Activated CD4-positive, alpha-beta T cell treated with anti-CD3 and anti-CD28 coated beads for 36 hours (primary cell): ENCODE measurements at places on chromosomes 1 and 21.

DNA sequence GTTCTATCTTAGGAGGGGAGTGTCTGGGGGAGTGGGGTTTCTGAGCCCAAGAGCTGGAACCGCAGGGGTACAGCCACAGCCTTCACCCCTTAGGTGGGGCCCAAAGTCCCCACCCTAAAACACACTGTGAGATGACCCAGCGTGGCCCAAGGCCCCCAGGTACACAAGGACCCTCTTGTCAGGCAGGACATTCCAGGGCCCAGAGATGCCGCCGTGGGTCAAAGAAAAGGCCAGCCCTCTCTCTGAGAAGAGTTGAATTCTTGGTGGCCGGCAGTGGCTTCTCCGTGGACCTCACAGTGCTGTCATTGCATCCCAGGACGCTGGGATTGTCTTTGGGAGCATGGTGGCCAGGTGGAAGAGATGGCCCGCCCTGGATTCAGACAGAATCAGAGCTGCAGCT is 176.3 kb upstream of the C1orf174 start:
- no peak for DNase-seq

DNA sequence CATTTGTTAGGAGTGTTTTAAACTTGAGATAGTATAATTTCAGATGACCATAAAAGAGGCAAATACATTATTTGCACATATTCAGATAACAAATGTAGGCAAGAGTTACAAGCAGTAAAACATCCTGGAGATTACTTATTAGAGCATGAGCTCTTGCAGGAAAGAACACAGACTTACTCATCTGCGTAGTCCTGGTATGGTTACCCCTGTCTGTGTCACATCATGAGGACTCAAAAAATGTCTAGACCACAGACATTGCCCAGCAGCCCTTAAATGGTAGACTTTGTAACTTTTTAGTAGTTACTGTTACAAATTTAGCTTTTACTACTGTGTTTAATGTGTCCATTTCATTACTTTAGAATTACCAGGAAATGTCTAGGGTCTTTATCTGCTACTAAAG is 12.8 kb downstream of the CACHD1 start:
- no peak for DNase-seq

DNA sequence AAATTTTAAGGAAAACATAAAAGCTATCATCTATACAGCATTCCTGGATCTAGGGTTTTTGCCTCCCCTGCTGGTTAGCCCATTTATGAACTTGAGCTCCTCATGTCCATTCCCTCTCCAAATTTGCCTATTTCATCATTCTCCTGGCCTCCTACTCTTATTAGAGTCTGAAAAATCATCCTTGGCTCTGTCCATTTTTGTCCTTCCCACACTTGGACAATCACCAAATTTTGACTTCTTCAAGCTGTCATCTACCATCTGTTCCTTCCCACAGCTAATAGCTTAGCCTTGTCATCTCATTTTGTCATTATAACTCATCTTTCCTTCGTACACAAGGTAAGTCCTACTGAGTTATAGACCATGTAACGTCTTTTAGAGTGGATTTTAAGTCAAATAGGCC is 2.2 kb upstream of the HENMT1 start:
- no peak for DNase-seq

DNA sequence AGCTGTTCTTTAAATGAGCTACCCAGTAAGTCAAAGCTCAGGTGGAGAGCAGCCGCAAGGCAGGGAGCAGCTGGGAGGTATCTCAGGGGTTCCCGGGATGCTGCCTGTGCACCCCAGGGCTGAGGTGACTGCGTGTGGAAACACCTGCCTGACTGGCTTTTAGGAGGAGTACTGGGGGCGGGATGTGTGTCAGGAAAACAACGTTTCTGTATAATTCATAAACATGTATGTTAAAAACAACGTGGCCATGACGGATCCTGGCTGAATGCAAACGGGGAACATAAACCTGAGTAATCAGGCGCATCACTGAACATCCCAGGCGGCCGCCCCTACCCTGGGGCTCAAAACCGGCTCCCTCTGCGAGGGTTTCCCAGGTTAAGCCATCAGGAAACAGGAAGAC is 1.5 kb downstream of the C1orf159 start:
- DNase-seq = no peak

DNA sequence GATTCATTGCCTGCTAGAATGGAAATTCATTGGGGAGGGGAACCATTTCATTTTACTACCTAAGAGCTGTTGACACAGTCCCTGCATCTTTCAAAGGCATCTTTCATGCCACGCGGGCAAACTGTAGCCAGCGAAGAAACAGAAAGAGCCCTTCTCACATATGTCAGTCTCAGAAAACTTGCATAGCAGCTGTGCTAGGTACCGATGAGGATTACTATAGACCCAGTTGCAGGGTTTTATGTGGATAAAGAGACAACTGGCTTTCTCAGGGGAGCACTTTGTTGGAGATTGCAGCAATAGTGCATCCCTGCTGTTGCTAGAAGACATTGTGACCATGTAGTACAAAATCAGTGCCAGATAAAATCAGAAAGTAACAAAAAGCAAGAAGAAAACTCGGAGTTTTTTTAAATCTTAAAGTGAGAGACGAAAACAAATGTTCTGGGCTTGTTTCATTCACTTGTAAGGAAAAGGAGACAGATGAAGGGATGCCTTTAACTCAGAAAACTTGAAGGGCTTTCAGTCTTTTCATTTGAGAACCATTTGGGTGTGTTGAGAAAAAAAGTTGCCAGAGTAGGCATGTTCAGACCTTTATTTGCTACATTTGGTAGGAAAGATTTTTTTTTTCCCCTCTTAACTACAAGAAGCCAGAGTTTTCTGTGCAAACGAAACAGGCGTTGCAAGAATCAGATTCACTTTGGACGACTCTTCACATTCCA is 804.1 kb downstream of the USP25 start:
- DNase-seq = no peak

DNA sequence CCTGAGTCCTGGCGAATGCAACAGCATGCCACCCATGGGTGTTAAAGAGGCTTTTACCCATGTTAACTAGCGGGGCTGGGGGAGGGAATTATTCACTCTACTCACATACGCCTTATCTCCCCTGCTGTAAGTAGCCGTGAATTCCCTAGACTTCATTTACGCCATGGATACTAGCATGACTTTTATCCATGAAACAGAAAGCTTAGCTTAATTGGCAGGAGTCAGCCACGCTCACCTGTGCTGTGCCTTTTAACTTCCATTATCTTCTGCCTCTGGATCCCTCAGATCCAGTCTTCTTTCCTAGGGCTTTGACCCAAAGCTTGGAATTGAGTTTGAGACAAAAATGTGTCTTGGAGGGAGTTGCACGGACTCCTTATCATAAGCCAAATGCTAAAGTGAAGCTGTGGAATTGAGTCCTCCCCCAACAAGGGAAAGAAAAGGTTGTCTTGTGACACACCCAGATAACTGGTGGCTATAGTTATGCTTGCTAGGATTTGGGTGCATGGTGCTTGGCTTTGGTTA is 9.7 kb upstream of the NASP start:
- DNase-seq = no peak

DNA sequence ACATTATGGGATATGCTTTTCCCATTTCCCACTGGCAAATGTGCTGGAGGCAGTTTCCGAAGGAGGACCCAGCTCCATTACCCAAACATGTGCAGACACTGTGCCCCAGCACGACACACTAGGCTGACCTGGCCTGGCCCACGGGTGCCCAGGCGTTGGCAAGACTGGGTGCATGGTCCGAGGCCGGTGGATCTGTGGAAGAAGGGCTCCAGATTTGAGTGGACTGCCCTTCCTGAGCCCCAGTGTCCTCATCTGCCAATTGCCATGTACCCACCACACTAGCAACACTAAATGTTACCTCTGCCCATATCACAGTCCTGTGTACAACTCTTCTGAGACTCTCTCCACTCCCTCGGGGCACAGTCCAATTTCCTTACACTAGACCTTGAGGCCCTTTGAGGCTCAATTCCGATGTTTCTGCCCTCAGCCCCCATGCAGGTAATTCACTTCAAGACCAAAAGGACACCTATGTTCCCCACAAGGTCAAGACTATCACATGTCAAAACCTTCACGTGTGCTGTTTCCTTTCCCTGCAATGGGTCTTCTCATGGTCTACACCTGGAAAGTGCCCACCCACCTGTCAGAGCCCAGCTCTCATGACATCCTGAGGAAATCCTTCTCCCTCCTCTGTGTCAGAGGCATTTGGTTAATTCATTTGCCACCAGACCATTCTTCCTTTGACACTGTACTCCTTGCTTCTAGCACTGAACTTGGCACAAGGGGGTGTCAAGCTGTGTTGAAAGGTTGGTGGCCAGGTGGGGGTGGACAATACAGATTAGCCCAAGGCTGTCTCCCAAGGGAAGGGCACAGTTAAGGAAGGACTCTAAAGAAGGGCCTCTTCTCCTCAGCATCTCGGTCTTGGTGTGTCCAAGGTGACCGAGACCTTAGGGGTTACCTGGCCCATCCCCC is 124.9 kb downstream of the DMRTB1 start:
- DNase-seq = no peak

DNA sequence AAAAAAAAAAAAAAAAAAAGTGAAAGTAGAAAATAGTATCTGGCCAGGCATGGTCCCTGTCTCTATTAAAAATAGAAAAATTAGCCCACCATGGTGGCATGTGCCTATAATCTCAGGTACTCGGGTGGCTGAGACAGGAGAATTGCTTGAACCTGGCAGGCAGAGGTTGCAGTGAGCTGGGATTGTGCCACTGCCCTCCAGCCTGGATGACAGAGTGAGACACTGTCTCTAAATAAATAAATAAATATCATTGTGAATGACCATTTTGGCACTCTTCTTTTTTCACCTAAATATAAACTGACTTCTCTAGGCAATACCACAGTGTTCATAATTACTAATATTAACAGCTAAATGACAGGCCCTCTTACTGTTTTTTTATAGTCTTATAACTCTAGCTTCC is 14.5 kb downstream of the ELOA start:
- DNase-seq = no peak

DNA sequence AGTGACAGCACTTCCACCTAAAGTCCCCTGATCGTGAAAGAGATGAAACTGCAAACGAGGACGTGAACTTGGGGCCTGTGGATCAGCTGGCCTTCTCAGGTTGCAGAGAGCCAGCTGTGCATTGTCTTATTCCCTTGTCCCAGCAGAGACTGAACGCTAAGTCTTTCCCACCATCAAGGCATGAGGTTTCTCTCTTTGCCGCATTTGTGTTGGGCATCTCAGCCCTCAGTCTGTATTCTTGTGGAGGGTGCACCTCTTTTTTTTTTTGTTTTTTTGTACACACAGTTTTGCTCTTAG is 71.4 kb downstream of the KIF26B start:
- DNase-seq = no peak

DNA sequence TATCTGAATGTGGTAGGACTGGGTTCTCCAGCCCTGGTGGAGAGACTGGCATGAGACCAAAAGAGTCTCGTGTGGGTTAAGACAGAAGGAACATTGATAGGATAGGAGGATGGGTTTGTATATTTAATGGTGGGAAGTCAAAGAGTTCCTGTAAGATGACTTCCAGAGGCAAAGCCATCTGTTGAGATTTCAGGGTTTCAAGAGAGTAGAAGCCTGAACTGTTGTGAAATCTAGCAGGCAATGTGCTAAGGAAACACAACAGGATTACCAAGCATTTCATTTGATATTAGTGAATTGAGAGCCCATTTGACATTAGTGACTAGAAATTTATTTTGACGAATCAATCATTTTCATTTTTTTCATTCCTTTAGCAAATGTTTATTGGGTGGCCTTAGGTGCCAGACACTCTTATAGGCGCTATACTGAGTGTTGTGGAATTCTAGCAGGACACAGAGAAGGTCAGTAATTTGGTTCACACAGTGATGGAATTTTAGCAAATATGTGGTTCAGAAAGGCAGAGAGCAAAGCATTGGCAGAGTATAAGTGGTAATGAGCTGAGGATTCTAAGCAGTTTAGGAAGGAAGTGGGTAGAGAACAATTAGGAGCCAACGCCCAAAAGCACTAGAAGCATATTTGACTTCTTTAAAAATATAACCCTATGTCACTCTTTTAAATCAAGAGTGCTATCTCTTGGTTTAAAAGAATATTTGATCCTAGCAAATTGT is 149.3 kb downstream of the AK5 start:
- DNase-seq = no peak

DNA sequence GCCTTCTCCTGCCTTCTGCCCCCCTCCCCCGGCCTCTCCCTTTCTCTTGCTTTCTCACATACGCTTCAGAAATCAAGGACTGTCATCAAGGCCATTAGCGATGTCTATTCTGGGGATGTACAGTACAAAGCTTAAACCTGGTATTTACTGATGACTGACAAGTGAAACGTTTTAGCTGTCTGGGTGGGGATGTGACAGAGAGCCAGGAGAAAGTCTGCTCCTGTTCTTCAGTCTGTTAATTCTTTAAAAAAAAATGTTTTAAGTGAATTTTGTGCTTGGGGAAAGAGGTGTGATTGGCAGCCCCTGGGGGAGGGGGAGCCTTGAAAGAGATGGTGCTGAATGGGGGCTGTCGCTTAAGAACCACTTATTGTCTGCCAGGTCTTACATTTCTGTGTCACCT is 283.0 kb upstream of the PLXNA2 start:
- DNase-seq = no peak

DNA sequence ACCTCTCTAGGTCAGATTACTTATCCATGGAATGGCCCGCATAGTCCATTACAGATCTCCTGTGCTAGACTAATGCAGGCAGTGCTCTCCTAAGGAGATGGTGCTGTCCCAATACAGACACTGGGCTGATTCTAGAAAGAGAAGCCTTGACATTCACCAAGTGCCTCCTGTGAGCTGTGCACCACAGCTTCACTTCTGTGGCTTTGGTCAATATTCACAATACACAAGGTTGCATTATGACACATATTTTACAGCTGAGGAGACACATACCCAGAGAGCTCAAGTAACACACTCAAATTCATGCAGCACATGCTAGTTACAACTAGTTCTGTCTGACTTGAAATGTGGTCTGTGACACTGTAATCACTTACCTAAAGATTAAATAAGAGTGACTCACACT is 59.4 kb upstream of the LRRC8B start:
- peak; percentile 53 for DNase-seq

DNA sequence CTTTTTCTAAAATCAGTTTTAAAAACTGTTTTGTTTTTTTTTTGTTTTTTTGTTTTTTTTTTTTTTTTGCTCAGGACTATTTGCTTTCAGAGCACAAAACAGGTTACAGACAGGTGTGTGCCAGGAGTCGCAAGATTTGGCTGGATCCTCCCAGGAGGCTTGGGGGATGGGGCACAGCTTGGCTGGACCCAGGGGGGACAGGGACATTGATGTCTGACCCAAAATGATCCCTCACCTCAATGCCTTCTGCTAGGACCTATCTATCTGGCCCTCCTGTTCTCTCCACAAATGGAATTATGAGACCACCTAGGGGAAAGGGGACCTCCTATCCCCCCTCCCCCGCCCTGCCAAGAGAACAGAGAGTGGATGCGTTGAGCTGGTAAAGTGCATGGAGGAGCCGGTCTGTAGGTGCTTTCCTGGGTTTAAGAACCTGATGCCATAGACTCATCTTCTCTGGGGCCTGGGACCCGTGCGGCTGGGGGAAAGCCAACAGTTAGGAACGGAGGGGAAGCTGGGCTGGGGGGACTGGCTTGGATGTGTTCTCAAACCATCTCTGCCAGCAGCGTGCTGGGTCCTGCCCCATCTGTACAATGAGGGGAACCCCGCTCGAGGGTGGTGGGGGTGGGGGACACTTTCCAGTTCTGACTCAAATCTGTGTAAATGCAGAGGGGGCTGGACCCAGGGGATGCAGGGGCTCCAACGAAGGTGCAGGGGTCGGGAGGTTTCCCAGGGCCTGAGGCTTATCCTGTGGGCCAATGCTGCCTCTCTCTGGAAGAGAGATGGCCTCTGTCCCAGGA is 28.9 kb downstream of the RUNX3 start:
- DNase-seq = peak; percentile 57

- DNase-seq = no peak
Observed at GRCh38 chr1:22241250-22241649, 98.4 kb upstream of the WNT4 start.
